Stimulated activated CD8-positive, alpha-beta memory T cell treated with anti-CD3 and anti-CD28 coated beads, Interleukin-4, amount 100 ng/mL, for 4 hours (primary cell): ENCODE measurements at places on chromosomes 3 and 15.

GRCh38 chr3:179081885-179082284 lies 10.3 kb upstream of the ZMAT3 start:
- DNase-seq, result no peak

DNA sequence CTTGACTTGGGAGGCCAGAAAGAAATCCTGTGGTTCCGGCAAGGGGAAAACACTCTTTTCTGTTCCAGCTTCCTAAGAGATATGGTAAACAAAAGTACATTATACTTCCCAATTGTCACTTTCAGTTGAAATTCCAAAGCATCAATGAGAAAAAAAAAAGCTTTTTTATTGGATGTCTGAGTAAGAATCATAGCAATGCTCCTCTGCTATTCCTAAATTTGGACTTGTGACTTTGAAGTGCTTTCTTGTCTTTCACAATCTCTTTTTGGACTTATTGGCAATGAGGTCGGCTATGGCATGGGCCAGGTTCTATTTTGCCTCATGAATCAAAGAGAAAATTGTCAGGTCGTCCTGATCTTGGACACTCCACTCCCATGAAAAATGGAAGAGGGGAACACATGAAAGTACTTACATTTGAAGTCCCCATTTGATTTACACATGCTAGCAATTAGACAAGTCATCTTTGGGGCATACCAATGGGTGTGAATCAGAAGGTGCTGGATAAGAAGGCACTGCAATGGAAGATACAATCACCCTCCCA lies 170.5 kb downstream of the GREM1 start:
- DNase-seq, result no peak

- no peak for DNase-seq
Observed at GRCh38 chr3:146861262-146861661, 256.1 kb upstream of the PLSCR5 start.

DNA sequence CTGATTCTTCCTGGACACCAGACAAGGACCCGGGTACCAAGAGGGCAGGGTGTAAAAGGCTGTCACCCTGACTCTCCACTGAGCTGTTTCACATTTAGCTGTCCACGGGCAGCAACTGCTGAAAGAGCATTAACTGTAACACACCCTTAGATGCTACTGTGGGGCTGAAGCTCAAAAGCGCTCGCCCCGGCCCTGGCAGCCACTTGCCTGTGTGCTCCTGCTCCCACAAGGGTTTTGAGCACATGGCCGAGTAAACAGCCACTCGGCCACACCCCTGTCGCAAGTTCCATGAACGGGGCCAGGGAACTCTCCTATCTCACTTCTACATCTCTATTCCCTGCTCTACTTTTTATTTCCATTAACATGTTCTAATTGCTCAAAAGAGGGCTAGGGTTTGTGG lies 421.7 kb downstream of the TUSC7 start:
- DNase-seq, result no peak

GRCh38 chr15:90644952-90645725 lies 72.0 kb upstream of the BLM start:
- no peak for DNase-seq

- no peak for DNase-seq
Observed at GRCh38 chr3:154018100-154018696, 103.0 kb upstream of the ARHGEF26 start.

GRCh38 chr3:167777356-167777755 lies 41.8 kb downstream of the SERPINI1 start:
- DNase-seq, result no peak
